Testis (tissue), 5 donors: ENCODE measurements at places on chromosomes 4 and X.
A peak's percentile ranks its signal among the peaks of the same experiment; 100 is the strongest.

GRCh38 chrX:3393178-3393577 lies 46.7 kb upstream of the MXRA5 start:
- no peaks in the 10 kb centered on the region for H3K27me3 ChIP-seq
- H3K4me3 ChIP-seq = no peak overlapping the region
- no peak overlapping the region for H3K27ac ChIP-seq

GRCh38 chr4:121951521-121952110 lies at the start of gene TRPC3:
Gene TRPC3 (minus strand): TSS chr4:121952060. CDS start chr4:121951680, 380 bp downstream.
- no peaks in the 10 kb centered on the region for H3K36me3 ChIP-seq
- peak within 1 kb of the TSS; percentile 11 for H3K27ac ChIP-seq

DNA sequence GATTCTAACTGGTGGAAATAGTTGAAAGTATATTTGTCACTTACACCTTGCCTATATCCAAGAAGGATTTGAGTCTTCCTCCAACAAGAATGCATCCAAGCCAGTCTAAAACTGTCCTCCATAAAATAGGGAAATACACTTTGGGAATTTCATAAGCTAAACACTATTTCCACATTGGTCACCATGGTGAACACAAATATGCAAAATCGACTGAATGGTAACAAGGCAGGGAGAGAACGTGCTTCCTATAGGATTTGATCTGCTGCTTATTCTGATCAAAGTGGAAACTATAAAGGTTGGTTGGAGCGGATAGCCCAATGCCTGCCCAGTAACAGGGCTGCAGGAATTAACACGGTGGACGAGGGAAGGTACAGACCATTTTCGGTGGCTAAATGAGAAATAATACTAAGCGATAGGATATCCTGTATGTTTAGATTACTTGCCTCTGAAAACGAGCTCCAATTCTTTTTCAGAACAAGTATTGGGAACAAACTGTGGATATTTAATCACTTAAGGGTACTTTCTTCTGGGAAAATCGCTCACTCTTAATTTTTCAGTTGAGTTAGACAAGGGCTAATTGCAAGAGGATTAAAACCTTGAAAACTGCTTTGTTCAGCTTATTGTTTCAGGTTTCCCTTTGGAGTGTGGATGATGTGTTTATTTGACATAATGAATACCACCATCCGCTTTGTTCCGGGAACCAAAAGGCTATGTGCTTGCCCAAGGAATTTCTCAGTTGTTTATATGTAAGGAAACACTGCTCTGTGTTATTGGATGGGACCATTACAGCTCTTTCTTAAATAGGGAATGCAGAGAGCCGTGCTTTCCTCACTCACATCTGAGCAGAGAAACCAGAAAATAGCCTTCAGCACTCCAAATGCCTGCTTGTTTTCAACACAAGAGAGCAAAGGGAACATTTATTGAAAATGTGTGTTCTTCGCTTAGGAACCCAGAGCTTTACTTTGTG lies 194.4 kb downstream of the CBR4 start:
- no peaks in the 10 kb centered on the region for H3K36me3 ChIP-seq
- peaks cover 15% of the 10 kb centered on the region for H3K4me1 ChIP-seq
- H3K27me3 ChIP-seq = no peaks in the 10 kb centered on the region
- no peak for DNase-seq
- H3K27ac ChIP-seq = peak overlapping the region; percentile 50
- no peak overlapping the region for H3K4me3 ChIP-seq

- no peak overlapping the region for H3K4me3 ChIP-seq
- H3K27me3 ChIP-seq = no peaks in the 10 kb centered on the region
- DNase-seq = peak; percentile 16
- H3K36me3 ChIP-seq = no peaks in the 10 kb centered on the region
- H3K4me1 ChIP-seq = no peaks in the 10 kb centered on the region
Observed at GRCh38 chr4:158236304-158237030, 26.2 kb downstream of the TMEM144 start.

GRCh38 chr4:163380703-163381102 lies 37.0 kb downstream of the NPY5R start:
- no peaks in the 10 kb centered on the region for H3K4me1 ChIP-seq
- no peak overlapping the region for H3K27ac ChIP-seq
- DNase-seq = no peak
- no peaks in the 10 kb centered on the region for H3K36me3 ChIP-seq
- H3K4me3 ChIP-seq = no peak overlapping the region

DNA sequence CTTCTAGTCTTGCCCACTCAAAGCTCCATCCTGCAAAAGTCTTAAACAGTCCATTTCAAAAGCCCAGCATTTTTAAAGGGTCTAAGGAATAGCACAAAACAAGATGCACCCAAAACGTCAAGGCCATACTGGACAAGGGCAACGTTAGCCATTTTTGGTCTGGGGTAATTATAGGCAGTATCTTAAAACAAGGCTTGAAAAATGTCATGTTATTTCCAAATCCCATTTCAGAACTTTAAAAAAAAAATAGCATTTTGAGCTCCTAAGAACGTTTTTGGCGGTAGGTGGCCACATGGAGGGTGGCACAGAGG lies 584 bp upstream of the TMEM165 start:
- H3K27me3 ChIP-seq = no peaks in the 10 kb centered on the region
- peak overlapping the region; percentile 99 for H3K27ac ChIP-seq
- H3K36me3 ChIP-seq = no peaks in the 10 kb centered on the region
- no peak for DNase-seq
- peak overlapping the region; percentile 87 for H3K4me3 ChIP-seq

- DNase-seq = no peak
- no peak overlapping the region for H3K4me3 ChIP-seq
Observed at GRCh38 chrX:32525234-32525633, 686.1 kb downstream of the DMD start.

DNA sequence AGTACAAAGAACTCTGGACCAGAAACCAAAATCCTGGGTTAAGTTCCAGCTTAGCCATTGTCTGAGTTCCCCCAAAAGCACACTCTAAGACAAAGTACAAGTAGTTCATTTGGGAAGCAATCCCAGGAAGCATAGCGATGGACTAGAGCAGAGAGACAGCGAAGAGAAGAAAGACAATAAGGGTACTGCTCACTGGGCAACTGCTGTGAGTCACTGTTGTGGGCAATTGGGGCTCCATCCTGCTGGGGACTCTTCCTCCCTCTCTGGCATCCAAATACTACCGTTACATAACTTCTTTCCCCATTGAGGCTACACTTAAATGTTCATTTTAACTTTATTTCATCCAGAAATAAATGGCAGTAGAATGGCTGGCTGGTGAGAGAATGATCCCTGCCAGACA lies 14.1 kb downstream of the SRPX start:
- no peaks in the 10 kb centered on the region for H3K4me1 ChIP-seq
- no peak for DNase-seq
- H3K27ac ChIP-seq = no peak overlapping the region
- no peak overlapping the region for H3K4me3 ChIP-seq
- no peaks in the 10 kb centered on the region for H3K27me3 ChIP-seq
- no peaks in the 10 kb centered on the region for H3K36me3 ChIP-seq
